Breast epithelium (tissue), 4 donors: ENCODE measurements at places on chromosomes 6 and 20. TPM values are rescaled to one million over a fixed set of nuclear protein-coding genes. Genes with fewer than 3 reads are reported as not detected.

SASH1 gene
- total RNA-seq = 145 TPM

ULBP2 gene
- total RNA-seq = 1.3 TPM

B3GALT4 gene
- total RNA-seq = 11.1 TPM

MCCD1 gene
- total RNA-seq = not detected

KIFC1 gene
- total RNA-seq = 3.2 TPM

CFAP61 gene
- 0.33 TPM for total RNA-seq

RAB32 gene
- total RNA-seq = 43.8 TPM

DNA sequence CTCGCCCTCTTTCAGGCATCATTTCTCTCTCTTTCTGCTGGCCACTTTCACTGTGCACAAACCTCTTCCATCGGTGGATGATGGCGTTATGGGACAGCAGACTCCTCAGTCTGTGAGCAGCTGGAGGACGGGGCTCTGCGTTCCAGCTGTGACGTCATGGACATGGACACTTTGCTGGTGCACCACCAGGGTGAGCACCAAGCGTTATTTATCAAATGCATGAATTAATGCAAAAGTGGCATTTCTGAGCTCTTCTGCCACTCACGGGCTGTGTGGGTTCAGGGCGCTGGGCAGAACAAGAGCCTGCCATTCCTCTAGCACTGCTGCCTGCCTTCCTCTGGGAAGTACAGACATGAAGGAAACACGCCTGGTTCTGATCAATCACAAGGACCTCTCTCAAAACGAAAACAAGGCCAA is 82.9 kb upstream of the MPC1 start:
- no peak for DNase-seq

GRCh38 chr20:54350415-54350814 is 125.0 kb upstream of the DOK5 start:
- no peak for DNase-seq

- DNase-seq = no peak
Observed at GRCh38 chr20:63659370-63659769, 1.3 kb downstream of the RTEL1 start.

DNA sequence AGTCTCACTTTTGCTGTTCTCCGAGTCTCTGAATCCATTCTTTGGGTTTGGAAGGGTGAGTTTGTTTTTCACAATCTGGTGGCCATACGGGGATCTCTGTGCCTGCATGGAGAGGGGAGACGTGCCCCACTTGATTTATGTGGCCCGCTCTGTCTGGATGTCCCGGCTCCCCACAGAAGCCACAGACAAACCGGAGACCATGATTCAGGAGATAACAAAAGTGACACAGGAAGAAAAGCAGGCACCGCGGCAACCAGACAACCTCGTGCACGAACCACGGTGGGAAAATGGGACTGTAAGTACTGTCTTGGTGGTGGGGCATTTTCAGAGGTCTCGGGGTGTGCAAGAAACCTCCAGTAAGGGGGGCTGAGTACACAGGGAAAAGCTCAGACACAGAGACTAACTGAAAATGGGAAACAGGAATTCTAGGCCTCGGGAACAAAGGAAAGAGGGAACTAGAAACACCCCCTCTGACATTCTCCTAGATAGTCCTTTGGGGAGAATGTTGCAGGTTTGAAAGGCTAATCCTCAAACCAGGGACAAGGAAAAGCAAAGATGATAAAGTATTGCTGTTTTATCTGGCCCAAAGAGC is 22.1 kb upstream of the ZNF318 start:
- no peak for DNase-seq

GRCh38 chr20:53453076-53453475 is 140.6 kb downstream of the ZNF217 start:
- no peak for DNase-seq

- DNase-seq = no peak
Observed at GRCh38 chr6:13511913-13512717, 24.7 kb upstream of the GFOD1 start.

DNA sequence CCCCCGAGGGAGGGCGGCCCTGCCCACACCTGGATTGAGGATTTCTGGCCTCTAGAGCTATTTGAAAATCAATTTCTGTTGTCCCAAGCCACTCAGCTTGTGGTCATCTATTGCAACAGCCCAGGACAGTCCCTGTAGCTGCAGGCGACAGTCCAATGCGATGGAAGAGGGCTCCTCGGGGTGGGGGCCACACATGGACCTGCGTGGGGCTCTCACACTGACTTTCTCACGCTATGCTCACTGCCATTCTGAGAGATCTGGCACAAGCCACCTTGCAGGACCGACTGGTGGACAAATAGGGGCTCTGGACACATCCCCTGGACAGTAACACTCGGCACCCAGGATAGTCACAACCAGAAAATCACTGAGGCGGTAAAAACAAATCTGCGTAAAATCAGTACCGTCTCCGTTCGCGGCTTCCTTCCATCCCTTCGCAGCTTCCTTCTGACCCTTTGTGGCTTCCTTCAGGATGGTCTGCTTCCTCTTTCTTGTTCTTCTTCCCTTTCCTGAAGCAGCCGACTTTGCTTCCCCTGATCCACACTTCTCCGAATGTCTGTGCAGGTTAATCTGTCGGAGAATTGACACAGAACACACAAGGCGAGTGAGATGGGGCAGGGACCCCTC is 21.8 kb downstream of the CTCFL start:
- no peak for DNase-seq

GRCh38 chr6:113076116-113076515 is 729.0 kb downstream of the RFPL4B start:
- no peak for DNase-seq

- DNase-seq = no peak
Observed at GRCh38 chr6:110039981-110040383, 61.9 kb downstream of the GPR6 start.

DNA sequence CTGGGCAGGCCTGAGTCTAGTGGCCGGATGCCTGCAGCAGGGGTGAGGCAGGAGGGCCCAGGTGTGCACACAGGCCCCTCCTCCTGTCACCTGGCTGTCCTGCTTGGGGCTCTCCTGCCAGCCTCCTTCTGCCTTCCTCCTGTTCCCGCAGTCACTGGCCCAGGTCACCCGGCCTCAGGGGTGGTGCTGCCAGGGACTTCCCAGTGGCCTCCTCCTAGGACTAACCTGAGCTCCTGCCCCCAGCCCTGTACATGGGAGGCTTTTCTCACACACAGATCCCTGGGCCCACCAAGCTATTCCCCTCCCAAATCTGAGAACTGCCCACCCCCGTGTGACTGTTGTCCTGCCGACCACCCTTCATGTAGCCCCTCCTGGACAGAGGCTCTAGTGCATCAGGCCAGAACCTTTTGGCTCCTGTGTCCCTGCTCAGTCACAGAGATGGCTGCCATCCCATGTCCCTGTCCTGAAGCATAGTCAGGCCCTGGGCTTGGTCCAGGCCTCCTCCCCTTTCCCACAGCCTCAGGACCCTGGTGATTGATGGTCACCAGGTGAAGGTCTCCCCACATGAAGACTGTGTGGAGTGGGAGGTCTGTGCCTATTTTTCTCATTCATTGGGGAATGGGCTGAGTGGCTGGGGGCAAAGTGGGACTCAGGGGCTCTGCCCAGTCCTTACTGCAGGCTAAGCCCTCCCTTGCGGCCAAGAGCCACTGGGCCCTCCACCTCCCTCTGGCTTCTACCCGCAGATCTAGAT is 1.1 kb upstream of the ULBP1 start:
- DNase-seq = no peak

DNA sequence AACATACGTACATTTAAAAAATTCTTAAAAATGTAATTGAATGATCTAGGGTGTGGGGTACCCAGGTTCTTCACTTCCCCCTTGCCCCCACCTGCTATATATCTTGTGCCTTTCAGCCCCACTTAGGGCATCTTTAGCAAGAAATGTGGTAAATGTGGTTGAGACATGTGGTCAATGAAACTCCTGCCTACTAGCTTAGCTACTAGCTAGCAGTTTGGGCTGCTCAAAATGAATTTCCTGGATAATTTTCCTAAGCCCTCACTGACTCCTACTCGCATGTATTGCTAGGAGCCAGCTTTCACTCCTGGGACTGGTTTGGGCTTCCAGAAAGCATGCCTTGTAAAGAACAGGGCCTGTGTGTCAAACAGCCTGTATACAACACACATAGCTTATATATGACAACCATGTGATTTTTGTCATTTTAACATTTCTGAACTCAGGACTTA is 257.3 kb downstream of the ATXN1 start:
- no peak for DNase-seq

DNA sequence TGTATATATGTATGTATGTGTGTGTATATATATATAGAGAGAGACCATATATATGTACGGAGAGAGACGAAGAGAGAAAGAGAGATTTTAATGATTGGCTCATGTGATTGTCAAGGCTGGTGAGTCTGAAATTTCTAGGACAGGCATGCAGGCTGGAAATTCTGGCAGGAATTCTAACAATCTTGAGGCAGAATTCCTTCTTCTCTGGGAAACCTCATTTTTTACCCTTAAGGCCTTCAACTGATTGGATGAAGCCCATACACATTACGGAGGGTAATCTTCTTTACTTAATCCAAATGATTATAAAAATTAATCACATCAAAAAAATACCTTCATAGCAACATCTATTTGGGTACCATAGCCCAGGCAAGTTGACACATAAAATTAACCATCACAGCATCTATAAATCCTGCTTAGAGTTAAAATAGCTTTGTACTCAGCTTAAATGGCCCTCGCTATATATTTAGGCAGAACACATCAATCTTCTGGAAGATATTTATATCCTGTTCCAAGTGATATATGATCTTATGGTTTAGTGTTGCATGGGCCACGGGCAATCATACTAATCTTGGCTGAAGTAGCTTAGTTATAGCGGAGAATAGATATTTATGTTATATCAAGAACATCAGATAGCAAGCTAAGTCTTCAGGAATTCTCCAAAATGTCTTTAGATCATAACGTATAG is 36.6 kb downstream of the ABRACL start:
- no peak for DNase-seq
